ENCODE measurements at places on chromosomes 11 and 22.

- DNase-seq, result no peak
Measured at GRCh38 chr11:15539645-15540044, 424.9 kb downstream of the INSC start.

GRCh38 chr22:39454385-39454871 lies 2.4 kb upstream of the MGAT3 start:
- DNase-seq, result no peak

DNA sequence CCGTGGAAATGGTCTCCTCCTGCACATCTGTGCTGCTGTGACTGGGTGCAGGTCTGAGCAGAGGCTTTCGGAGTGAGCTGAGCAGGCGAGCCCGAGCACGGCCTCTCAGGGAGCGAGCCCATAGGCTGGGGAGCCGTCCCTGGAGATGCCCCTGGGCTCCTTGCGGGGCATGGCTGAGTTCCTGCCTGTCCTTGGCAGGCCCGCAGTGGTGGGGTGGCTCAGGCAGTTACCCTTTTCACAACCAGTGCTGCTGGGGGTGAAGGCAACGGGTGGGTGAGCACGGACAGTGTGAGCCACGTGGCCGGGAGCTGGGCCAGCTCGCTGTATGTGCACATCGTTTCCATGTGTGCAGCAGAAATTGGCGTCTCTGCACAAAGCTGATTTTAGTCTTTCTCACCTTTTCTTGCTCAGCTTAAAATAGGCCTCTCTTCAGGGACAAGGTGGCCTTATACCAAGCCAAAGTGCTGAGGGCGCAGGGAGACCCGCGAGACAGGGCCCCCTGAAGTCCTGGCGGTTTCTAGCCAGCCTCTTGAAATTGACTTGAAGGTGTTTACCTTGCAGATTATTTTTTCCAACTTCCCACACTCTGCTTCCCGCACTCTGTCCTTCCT lies at the start of gene TP53AIP1:
TSS of gene TP53AIP1 (minus strand) at position 55 of the 611 bp plus-strand sequence. CDS start 5,053 bp downstream, outside the sequence.
- DNase-seq, result no peak

- DNase-seq, result peak; percentile 83
Measured at GRCh38 chr22:18075720-18076497, 1.9 kb upstream of the PEX26 start.

GRCh38 chr22:37036655-37037377 lies 14.7 kb upstream of the KCTD17 start:
- no peak for DNase-seq

DNA sequence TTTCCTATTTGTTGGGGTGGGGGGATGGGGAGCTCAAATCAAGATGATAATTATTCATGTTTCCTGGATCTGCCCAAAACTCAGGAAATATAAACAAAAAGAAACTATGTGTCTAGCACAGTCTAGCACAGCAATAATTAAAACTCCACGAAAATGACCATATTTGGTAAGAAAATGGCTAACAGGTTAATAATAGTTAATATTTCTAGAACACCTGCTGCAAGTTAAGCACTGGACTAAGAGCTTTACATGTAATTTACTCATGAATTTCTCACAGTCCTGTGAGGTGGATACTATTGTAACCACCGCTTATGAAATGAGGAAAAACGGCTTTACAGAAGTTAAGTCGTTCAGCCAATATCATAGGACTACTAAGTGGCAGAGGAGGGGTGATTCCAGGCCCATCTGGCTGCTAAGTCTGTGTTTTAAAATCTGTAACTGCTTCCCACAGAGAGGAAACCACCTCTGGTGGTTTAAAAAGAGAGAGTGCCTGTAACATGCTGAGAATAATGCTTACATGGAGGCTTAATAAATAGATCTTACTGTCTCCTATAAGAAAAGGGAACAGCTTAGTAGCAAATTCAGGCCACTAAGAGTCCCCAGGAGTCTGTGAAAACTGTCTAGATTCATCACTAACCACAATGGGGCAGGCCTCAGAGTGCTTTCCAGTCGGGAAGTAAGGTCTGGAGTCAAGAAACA lies 11.0 kb upstream of the AMOTL1 start:
- DNase-seq, result no peak

GRCh38 chr11:133927690-133928627 lies 28.8 kb downstream of the IGSF9B start:
- peak; percentile 74 for DNase-seq

- DNase-seq, result no peak
Measured at GRCh38 chr11:117431436-117431835, 103.8 kb downstream of the CEP164 start.

GRCh38 chr11:68471360-68472340 lies 11.1 kb downstream of the PPP6R3 start:
- DNase-seq, result peak; percentile 67

- no peak for DNase-seq
Measured at GRCh38 chr11:65295571-65296341, 18.9 kb upstream of the CDC42EP2 start.

DNA sequence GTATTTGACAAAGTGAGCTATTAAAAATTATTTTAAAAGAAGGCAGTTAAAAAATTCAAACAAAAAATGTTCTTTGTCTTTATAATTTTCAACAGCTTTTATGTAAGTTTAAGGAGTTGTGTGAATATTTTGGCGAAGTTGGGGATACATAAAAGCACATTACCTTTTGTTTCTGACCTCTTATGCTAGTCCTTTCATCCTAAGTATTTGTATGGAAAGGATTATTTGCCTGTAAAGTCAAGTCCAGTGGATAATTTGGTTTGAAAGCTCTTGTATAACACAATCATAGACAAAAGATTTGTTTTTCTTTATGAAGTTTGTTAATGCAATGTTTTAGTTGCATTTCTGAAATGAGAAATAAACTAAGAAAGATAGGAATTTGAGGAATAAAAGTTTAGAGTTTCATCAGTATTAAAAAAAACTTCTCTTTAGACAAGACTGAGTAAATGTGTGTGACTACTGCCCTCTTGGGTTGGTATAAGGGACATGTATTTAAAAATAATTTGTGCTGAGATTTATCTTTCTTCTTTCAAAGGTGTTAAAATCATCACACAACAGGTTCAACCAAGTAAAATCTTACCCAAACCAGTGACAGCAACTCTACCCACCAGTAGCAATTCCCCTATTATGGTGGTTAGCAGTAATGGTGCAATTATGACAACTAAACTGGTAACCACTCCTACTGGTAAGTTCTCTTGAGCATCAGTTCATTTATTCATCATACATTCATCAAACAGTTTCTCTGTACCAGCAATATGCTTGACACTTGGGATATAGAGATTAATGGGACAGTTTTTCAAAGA lies 68.2 kb downstream of the EMSY start:
- DNase-seq, result no peak

GRCh38 chr11:46298699-46299433 lies 21.4 kb downstream of the CREB3L1 start:
- no peak for DNase-seq

GRCh38 chr11:101438126-101438525 lies 145.7 kb downstream of the TRPC6 start:
- DNase-seq, result no peak

DNA sequence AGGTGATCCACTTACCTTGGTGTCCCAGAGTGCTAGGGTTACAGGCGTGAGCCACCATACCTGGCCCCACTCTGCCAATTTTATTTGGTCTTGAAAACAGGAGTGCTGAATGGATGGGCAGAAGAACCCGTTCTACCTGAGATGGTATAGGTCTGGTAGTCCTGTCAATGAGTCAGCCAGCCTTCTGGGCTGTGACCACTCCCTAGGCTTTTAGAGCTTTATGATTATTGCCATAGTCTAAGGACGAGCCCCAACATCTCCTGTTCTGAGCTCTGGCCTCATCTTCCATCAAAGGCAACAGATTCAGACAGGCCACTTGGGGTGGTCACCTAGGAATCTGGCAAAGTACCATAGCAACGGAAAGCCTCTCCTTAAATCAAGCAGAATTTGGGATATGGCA lies 11.5 kb downstream of the ZDHHC5 start:
- DNase-seq, result no peak

- DNase-seq, result peak; percentile 53
Measured at GRCh38 chr11:122721964-122722266, 66.4 kb downstream of the UBASH3B start.

- no peak for DNase-seq
Measured at GRCh38 chr11:77195071-77195755, 67.2 kb downstream of the MYO7A start.

DNA sequence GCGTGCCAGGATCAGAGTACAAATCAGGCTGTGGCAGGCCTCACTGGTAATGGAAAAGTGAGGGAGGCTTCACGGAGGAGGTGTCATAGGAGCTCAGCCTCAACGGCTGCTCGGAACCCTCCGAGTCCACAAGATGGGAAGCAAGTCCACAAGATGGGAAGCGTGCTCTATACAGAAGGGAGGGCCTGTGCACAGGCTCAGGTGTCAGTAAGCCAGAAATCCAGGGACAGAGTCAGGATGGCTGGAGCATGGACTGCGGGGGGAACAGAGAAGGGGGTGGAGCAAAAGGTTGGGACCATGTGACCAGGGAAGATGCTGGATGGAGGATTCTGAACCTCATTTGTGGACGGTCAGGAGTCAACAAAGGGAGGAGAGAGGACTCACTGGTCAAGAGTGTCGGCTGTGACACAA lies 3.4 kb upstream of the DPP3 start:
- DNase-seq, result no peak

- no peak for DNase-seq
Measured at GRCh38 chr11:128246810-128247594, 340.4 kb downstream of the ETS1 start.

DNA sequence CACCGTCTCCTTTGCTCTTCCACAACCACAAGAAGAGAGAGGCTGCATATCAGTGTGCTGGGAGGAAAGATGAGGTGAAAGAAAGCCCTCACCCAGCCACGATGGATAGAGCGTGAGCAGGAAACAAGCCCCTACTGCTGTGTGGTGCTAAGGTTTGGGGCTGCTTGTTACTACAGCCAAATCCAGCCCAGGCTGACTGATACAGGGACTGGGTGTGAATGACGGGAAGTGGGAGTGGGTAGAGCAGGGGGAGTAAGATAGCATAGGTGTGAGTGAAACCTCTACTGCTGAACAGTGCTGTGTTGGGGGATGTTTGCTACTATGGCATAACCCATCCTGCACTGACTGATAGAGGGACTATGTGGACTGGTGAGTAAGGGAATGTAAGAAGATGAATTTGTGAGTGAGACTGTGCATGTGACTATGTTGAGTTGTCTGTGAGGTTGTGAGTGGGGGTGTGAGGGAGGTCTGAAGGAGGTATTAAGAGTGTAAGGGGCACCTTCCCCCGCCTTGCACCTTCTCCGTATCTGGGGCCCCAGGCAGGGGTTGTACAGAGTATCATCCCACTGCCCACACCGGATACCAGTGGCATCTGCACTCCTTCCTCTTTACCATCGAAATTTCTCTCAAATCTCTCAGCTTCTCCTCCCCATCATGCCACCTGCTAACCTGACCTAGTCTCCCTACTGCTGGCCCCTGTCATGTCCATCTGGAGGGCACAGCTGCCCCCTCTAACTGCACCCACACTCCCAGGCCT lies 91.5 kb downstream of the MN1 start:
- no peak for DNase-seq

DNA sequence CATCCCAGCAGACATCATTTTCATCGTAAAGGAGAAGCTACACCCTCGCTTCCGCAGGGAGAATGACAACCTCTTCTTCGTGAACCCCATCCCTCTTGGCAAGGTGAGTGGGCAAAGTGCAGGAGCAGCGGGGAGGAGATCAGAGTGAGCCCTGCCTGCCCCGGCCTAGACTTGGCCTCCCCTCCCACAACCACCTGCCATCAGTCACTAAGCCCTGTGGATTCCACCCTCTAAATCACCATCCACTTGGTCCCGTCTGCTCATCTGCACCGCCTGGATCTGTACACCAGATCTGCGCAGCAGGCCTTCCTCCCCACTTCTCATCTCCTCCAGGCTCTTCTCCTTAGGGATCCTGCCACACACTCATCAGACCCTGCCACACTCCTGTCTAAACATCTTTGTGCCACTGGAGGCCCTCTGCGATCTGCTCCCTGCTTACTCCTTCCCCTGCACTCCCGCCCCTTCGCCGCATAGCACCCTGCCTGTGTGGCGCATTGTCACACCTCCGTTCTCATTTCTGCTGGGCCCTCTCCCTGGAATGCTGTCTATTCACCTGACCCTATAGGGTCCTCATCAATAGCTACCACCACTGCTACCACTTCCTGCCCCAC lies 14.2 kb downstream of the UCP2 start:
- peak; percentile 28 for DNase-seq

- no peak for DNase-seq
Measured at GRCh38 chr11:131712897-131713296, 342.5 kb downstream of the NTM start.

GRCh38 chr22:25824828-25825423 lies 82.9 kb downstream of the MYO18B start:
- no peak for DNase-seq

DNA sequence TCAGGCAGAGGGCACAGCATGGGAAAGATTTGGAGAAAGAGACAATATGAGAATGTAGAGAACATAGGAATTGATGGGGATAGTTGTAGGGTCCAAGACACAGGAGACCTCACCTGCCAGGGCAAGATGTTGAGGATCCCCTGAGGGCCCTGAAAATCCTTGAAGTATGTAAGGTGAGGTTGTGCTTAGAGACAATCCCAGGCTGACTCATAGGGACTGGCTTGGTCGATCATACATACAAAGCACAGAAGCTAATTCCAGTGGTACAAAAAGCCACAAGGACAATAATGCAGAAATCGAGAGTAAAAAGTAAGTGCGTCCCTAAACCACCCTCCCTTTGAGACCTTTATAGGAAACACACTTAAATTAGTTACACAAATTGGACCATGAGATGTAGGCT lies 468.2 kb downstream of the MIAT start:
- DNase-seq, result no peak

DNA sequence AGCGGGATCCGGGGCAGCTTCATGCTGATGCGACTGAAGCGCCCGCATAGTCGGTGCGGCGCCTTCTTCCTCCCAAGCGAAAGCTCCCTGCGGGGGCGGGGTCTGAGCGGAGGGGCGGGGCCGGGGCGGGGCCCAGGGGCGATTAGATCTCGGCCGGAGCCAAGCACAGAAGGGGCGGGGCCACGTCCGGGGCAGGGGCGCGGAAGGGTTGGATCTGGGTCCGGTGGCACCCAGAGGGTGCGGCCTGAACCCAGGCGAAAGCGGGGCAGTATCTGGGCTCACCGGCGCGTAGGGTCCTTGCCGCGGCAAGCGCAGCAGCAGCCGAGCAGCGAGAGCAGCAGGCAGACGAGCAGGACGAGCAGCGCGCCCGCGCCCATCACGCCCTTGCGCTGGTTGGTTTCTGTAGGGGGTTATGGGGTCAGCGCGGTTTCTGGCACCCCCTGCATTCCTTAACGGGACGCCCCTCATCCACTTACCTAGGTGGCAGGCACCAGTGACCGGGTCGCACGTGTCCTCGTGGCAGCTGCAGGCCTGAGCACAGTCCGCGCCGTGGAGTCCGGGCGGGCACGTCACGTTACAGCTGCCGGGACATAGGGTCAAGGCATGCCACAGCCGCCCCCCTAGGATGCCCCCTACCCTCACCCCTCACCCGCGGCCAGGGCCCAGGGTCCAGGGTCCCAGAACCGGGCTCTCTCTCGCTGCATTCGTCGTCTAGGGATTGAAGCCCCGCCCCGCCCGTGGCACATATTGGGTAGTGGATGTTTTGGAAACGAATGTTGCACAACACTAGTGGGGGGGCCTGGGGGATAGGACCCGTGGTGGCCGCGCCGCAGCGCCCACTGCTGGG lies 8.1 kb downstream of the SCARF2 start:
- DNase-seq, result peak; percentile 79

All from CD8-positive, alpha-beta T cell (primary cell).